Astrocyte of the cerebellum (primary cell): ENCODE measurements at places on chromosomes 12 and 14.

DNA sequence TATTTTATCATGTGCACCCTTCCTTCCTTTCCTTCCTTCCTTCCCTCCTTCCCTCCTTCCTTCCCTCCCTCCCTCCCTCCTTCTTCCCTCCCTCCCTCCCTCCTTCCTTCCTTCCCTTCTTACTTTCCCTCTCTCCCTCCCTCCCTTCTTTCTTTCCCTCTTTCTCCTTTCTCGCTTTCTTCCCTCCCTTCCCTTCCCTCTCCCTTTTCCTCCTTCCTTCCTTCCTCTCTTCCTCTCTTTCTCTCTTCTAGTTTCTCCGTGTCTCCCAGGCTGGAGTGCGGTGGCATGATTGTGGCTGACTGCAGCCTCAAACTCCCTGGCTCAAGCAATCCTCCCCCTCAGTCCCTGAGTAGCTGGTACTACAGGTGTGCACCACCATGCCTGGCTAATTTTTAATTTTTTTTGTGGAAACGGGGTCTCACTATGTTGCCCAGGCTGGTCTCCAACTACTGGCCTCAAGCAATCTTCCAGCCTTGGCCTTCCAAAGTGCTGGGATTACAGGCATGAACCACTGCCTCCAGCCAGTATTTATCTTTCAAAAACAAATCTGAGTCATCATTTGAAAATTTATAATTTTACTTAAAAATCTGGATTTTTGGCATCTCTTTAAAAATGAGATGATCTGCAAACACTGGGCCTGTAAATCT lies 7.8 kb downstream of the C1RL start:
- DNase-seq = no peak

GRCh38 chr14:51862176-51862796 lies 1.9 kb downstream of the GNG2 start:
- no peak for DNase-seq

GRCh38 chr14:67703997-67704396 lies 2.3 kb downstream of the RDH12 start:
- no peak for DNase-seq

DNA sequence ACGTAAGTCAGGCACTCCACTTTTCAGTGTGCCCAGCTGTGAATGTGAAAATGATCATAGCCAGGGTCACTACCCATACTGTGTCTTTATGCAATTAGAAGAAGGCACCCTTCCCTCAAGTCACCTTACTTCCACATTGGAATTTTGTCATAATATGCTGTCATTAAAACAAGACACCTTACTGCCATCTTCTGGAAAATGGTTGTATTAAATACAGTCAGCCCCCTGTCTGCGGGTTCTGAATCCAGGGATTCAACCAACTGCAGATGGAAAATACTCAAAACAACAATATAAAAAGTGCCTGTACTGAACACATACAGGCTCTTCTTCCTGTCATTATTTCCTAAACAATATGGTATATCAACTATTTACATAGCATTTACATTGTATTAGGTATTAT lies 70.2 kb upstream of the TBX5 start:
- no peak for DNase-seq

DNA sequence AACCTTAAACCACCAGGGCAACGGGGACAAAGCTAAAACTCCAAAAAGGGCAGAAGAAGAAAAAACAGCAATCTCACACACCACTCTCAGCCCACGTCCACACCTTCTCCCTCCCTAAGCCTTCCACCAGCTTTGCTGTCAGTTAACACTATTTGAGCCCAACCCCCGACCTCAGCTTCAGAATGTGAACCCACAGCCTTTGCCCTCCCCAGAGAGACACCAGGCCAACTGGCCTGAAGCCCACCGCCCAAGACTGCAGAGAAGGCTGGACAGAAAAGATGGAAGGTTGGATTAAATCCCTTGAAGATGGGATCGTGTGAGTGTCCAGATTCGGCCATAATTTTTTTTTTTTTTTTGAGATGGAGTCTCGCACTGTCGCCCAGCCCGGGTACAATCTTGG lies 22.4 kb downstream of the IRF2BPL start:
- no peak for DNase-seq

GRCh38 chr14:98112194-98112780 lies 1159.7 kb downstream of the BCL11B start:
- no peak for DNase-seq

GRCh38 chr12:16726879-16727278 lies 120.9 kb upstream of the LMO3 start:
- peak; percentile 92 for DNase-seq

- no peak for DNase-seq
Measured at GRCh38 chr12:108667349-108667748, 33.7 kb upstream of the SELPLG start.

GRCh38 chr12:76925135-76925534 lies 46.3 kb upstream of the CSRP2 start:
- DNase-seq = no peak

DNA sequence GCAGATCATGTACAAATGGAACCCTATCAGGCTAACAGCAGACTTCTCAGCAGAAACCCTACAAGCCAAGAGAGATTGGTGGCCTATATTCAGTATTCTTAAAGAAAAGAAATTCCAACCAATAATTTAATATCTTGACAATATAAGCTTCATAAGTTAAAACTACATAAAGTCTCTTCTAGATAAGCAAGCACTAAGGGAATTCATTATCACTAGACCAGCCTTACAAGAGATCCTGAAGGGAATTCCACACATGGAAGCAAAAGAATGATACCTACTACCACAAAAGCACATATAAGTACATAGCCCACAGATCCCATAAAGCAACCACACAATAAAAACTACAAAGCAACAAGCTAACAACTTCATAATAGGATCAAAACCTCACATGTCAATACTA lies 60.4 kb upstream of the SCAF11 start:
- DNase-seq = no peak
